ENCODE measurements at places on chromosomes 13 and 19.

DNA sequence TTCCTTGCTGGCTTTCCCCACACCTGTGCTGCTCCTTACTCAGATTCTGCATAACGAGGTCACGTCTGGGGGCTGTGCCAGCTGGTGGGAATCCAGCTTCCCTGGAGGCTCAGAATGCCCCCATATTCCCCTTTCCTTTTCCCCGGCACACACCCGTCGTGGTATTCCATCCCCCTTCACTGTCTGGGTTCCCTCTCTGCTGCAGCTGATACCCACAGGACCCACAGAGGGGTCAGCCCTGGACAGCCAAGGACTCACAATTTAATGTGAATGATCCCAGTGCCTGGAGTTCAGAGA, 4.2 kb upstream of the MYH14 start:
- no peak for DNase-seq

DNA sequence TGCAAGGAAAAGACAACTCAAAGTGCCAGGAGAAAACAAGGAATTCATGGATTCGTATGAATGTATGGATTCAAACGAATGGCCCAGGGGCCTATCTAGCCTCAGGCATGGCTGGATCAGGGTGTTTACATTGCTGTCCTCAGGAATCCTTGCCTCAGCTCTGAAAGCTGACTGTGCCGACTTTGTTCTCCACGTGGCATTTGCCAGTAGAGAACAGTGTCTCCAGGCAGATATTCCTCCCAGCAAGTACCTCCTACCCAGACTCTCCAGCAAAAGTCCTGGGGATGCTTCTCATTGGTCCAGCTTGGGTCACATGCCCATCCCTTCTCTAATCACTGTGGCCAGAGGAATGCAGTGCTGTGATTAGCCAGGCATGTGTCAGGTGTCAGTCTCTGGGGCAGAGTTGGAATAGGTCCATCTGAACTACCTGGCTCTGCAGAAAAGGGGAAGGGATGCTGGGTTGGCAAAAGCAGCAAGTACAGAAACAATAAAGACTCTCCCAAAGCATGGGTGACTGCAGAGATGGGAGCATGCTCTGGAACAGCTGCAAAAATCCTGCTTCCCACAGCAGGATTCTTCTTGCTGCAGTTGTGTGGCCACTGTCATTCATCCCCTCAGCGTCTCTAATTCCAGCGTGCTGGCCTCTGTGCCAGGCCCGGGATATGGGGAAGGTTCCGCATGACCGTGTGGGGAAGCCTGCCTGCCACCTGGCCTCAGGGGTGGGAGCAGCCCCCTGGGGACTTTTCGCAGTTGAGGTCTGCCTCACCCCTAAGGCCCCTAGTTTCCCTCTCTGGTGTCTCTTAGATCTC, 30.0 kb downstream of the CCNE1 start:
- no peak for DNase-seq

DNA sequence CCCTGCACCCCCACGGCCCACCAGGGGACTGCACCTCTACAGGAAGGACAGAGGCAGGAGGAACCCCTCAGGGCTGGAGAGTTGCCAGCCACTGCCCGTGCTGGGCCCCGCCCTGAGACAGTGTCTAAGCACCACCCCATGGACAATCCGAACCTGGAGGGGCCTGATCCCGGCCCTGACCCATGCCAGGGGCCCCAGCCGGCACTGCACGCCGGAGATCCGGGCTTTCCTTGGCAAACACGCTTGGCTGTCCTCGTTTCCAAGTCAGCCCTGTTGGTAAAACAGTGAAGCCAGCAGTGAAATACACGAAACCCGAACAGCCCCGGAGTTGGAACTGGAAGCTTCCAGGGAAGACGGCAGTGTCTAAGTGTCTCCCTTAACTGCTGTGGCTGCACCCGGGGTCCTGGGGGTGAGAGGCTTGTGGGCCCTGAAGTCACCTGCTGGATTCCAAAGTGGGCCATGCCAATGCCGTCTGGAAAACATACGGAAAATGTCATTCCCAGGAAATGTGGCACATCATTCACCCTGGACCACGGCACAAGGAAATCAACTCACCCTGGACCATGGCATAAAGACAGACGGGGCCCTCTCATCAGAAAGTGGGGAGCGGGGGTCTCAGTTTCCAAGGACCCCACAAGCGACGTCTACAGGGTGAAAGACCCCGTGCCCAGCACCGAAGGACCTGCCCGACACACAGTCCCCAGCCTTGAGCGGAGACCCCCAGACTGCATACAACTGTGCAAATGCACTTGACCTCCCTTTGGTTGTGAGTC, 30.9 kb downstream of the RASA3 start:
- no peak for DNase-seq

DNA sequence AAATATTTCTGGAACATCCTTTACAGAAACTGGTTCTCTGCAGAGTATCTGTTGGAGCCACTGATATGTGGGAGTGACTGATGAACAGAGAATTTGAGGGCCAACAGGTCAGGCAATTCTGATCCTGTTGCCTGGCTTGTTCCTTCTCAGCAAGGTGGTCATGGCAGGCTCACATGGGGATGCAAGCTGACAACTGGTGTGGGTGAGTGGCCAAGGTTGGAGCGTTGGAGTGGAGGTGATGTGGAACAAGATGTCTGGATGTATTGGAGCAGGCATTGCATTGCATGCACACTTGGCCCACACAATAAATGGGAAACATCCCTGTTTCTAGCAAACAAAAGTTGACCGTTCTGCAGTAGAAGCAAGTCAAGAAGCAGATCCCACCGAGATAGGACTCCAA, 380.7 kb downstream of the ZNF536 start:
- no peak for DNase-seq

DNA sequence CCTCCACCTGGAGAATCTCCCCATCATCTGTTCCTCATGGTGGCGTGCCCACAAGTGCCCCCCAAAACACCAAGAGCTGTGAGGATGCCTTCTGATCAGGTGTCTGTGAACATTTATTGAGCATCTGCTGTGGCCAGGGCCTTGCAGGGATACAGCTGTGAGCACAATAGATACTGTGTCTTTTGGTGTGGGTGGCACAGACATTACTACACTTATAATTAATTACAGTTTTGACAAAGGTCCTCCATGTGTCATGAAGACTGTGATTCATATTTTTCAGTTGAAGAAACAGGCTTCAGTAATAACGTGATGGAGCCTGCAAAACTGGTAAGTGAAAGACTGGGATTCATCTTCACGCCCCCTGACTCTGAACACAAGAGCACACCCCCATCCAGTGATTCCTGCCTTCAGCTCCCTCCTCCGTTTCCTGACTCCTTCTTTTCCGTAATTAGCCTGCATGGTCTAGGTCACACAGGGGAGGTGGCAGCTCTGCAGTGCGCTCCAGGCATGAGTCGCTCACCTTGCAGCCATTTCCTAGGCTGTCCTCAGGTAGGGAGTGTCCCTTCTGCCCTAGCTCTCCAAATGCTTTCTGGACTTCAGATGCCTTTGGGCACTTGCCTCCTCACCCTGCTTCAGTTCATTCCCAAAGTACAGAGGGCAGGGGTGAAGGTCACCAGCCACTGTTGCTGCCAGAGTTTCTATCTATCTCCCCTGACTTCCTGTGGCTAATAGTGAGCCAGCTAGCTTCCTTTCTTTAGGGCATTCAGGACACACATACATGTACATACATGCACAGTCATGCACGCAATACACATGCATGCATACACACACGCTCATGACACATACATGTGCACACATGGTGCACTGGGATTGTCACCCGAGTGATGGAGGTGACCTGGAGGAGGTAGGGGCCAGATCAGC, 66.5 kb downstream of the SIAH3 start:
- no peak for DNase-seq

- DNase-seq: no peak
Measured at GRCh38 chr19:33621811-33622504, at the start of gene CHST8. Gene CHST8, plus strand, starts transcription at chr19:33621953. Its CDS starts 67,309 bp downstream, at chr19:33689262.

DNA sequence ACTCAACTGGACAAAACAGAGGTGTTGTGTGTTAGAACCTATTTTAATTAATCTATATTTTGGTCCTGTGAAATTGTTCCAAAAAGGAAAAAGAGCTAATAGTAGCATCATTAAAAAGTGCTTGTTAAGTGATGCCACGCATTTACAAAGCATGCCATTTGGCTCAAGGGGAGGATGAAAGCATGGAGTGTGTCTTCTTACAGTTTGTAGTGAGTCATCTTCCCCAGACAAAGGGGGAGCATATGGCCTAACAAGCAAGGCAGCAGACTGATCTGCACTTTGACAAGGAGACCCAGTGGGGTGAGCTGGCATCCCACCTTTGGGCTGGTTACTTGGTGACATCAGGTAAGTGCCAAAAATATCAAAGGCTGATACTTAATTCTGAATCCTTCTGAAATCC, 297.0 kb downstream of the FGF9 start:
- DNase-seq: no peak

DNA sequence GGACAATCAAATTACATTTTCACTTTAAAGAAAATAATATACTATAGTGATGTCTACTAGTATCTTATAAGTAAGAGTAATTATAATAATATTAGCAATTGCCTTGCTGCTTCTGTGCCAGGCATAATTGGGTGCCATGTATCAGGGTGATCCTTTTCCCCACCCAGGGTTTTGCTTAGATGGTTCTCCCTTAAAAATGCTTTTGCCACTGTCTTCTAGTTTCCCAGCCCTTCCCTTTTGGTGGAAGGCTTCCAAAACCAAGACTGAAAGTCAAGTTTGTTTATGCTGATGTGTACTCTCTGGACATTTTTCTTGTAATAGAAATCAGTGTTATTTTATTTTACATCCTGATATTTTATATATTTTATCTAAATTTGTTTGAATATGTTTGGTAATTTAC, 77.8 kb downstream of the ITGBL1 start:
- DNase-seq: no peak

GRCh38 chr19:10535613-10536012, 8.1 kb upstream of the ATG4D start:
- DNase-seq: no peak

GRCh38 chr13:28394422-28394821, 100.5 kb downstream of the FLT1 start:
- no peak for DNase-seq

All from T-helper 17 cell (primary cell).